IPS DF 19.7 (cell line): ENCODE measurements at places on chromosomes 6 and 20.

- DNase-seq, result no peak
Measured at GRCh38 chr6:89047473-89047872, 33.1 kb upstream of the PNRC1 start.

- DNase-seq, result no peak
Measured at GRCh38 chr6:14316651-14317386, 199.2 kb downstream of the CD83 start.

GRCh38 chr6:45746046-45746445, 269.6 kb downstream of the CLIC5 start:
- no peak for DNase-seq

DNA sequence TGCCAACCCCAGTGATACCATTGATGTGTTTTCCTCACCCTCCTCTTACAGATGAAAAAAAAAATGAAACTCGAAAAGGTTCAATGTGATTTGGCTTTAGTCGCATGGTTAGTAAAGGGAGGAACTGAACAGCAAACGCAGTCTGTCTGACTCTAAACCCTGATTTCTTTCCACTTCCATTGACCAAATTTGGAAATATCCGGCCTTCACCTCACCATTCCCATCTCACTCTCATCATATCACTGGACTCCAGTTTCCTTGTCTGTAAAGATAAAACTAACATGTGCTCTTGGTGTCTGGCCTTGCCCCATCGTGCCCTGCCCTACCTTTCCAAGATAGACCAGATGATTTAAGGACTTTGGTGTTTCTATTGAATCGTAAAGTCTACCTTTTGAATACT, 48.7 kb upstream of the ADGRF1 start:
- no peak for DNase-seq

DNA sequence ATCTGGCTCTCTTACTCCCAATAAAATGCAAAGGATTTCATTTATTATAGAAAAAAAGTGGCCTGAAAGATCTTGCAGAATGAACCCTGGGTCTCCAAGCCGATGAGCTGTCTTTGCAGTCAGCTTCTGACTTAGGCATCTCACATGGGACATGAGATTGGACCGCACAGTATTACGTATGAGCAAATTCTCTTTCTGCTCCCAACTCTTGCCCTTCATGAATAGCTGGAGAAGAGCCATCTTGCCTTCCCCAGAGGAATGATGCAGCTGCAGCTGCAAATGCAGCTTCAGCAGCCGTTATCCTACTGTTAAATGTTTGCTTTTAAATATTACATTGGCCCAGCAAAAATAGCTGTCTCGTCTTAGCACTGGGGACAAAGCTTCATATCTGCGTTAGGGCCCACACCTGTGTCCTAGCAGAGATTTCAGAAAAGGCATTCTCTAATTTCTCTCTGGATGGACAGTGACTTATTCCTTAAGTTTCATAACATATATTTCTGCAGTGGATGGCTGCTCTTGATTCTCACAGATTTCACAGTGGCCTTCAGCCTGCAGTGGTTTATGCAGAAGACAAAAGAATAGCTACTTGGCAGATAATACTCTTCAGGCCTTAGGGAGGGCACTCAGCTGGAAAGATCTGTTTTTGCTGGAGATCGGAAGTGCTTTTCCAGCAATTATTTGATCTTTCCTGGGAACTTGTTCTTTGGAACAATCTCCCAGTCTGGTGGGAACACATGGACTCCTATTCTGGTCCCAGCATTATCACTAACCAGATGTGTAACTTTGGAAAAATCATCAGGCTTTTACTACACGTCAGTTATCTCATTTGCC, 129.2 kb downstream of the FYN start:
- no peak for DNase-seq

DNA sequence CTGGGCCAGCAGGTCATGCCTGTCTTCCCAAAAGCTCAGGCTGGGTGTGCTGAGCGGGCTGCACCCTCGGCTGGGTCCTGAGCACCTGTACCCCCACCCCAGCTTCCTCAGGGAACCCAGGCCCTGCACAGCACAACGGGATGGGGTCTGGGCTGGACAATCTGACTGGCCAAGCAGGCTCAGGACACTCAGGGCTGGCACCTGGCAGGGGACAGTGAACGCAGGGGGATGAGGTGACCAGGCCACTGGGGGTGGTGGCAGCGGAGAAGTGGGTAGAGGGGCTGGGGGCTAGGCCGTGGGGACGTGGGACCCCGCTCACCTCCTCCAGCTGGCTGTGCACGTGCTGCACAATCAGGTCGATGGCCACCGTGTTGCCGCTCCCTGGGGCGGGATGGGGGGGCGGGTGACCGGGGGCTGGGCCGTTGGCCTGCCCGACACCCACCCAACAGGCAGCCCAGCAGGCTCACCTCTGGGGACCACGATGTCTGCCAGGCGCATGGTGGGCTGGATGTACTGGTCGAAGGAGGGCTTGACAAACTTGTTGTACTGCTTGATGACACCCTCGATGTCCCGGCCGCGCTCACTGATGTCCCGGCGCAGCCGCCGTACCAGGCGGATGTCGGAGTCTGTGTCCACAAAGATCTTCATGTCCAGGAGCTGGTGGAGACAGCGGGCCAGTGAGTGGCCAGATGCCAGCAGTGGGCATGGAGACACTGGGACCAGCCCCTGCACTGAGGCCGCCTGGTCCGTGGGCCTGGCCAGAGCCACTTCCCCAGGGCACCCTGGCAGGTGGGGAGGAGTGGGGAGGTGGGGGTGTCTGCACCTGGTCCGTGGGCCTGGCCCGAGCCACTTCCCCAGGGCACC, 11.9 kb downstream of the UCKL1 start:
- DNase-seq, result no peak

DNA sequence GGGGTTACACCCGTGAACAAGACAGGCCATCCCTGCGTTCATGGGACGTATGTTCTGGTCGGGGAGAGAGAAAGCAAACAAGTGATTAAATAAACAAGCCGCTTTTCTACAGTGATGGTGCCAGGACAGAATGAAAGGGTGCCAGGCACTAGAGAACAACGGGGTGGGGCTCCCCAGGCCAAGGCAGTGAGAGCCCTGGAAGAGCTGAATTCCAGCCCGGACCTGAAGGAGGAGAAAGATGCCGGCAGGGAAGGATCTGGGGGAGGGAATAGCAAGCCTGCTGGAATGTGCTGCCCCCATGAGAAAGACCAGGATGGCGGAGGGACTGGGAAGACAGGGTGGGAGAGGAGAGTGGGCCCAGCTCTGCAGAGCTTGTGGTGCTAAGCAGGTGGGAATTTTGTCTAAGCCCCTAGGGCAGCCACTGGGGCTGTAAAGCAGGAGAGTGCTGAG, 7.5 kb downstream of the SNAI1 start:
- DNase-seq, result no peak

DNA sequence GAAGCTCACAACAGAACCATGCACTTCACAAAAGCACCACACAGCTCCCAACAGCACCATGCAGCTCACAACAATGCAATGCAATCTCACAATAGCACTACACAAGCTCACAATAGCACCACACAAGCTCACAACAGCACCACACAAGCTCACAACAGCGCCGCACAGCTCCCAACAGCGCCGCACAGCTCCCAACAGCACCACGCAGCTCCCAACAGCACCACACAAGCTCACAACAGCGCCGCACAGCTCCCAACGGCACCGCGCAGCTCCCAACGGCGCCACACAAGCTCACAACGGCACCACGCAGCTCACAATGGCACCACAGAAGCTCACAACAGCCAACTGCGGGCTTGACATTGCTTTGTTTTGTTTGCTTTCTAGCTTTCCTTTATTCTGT, 198.1 kb downstream of the DLL1 start:
- no peak for DNase-seq

- DNase-seq, result no peak
Measured at GRCh38 chr20:37994512-37994911, 38.7 kb downstream of the TTI1 start.

GRCh38 chr6:147063469-147064031, 140.7 kb upstream of the STXBP5 start:
- DNase-seq, result no peak

GRCh38 chr6:79525272-79526100, 11.7 kb downstream of the LCA5 start:
- no peak for DNase-seq
